EH (cell line): ENCODE measurements at places on chromosomes 16 and 17.
A peak's percentile ranks its signal among the peaks of the same experiment; 100 is the strongest.

GRCh38 chr17:8465356-8465755 is 29.7 kb downstream of the NDEL1 start:
- no peak for DNase-seq

DNA sequence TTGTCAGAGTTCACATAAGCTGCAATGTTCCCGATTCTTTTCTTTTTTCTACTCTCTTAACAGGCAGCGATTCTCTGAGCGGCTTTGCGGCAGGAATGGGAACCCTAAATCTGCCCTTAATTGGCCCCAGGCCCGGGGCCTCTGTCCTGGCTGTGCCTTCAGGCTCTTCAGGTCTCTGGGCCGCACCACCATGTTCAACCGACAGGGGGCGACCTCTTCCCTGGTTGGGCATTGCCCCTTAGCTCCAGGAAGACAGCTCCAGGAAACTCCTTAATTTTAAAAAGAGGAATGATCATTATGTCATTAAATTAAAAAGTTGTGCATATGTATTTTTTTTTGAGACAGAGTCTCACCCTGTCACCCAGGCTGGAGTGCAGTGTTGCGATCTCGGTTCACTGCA is 20.3 kb downstream of the CACNG5 start:
- peak; percentile 3 for DNase-seq

- peak; percentile 68 for DNase-seq
Observed at GRCh38 chr16:85172455-85173145, 60.3 kb upstream of the CIBAR2 start.

DNA sequence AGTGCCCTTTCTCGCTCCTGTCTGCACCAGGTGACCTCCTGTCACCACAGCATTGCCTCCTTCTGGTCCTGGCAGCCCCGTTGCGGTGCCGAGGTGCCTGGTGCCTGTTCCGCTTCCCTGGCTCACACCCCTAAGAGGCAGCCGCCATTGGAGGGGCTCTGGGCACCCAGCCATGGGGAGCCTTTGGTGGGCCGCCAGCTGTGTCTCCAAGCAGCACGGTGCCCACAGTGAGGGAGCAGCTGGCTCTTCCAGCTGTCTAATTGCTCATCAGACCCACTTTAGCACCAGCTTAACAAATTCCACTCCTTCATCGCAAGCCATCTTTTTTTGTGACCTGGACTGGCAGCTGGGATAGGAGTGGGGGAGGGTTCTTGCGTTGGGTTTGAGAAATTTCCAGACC is 276.1 kb downstream of the SNX29 start:
- no peak for DNase-seq

DNA sequence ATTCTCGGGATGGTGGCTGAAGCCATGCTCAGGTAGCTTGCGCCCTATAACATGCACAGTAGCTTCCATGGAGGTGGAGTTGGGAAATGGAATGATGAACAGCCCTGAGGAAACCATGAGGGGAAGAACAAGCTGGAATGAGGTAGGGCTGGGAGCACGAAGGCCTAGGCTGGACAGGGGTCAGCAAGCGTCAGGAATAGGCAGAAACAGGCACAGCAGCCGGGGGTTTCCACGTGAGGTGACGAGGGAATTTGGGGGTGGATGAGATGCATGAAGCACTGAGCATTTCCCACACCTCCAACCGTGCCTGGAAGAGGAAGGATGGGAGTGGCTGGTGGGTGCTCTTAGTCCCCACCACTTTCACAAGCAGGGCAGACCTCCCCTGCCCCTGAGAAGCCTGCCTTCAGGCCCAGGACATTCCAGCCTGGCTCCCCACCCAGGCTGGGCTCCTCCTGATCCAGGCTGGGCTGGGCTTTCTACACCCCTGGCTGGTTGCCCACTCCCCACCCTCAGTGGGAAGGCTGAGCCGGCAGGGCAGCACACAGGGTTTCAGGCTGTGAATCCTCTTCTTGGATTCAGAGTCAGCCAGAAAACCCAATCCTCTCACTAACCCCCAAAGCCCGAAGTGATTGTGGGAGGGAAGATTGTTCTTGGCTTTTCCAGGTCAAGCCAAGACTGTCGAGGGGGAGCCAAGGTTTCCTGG is 21.9 kb downstream of the PLEKHG4 start:
- no peak for DNase-seq

DNA sequence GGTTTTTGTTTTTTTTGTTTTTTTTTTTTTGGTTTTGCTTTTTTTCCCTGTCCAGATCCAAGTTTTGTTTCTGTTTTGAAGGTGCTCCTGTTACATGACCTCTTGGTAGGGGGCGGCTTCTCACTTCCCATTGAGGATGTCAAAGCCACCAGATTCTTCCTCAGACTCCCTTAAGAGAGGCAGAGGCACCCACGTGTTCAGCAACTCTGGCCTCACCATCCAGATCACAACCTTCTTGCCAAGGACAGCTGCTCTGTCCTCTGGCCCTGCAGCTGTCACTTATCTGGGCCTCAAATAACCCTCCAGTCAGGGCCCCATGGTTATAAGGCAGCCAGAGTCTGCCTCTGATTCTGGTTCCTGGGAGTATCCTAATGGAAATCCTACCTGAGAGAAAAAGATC is 208.5 kb downstream of the STX8 start:
- no peak for DNase-seq

GRCh38 chr16:11050944-11051343 is 106.6 kb downstream of the CLEC16A start:
- no peak for DNase-seq

DNA sequence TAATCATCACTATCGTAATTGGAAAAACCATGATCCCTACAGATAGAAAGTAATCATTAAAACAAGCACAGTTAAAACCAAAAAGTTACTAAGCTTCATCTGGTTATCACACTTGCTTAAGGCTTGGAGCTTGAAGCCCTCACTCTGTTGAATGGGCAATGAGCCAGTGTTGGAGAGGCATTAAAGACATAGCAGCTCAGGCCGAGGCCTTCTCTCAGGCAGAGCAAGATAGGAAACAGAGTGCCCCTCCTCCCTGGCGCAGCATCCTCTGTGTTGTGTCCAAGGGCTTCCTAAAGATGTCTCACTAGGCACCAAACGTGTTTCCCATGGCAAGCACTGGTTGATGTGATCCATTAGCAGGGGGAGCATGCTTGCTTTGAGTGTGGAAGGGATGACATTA is 34.9 kb upstream of the LGALS9 start:
- DNase-seq = no peak

- no peak for DNase-seq
Observed at GRCh38 chr16:90002759-90003158, 16.5 kb downstream of the DBNDD1 start.

DNA sequence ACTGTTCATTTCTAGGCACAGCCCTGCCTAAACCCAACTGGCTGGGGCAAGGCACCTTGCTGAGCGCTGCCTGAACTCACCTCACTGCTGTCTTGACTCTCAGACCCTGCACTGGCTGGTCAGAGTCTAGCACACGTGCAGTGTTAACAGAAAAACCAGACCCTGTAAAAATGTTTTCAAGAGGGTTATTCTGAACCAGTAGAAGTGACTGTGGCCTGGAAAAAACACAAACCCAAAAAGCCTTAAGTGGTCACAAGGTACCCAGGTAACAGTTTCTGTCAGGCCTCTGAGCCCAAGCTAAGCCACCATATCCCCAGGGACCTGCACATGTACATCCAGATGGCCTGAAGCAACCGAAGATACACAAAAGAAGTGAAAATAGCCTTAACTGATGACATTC is 6.1 kb upstream of the EIF4A3 start:
- no peak for DNase-seq

- no peak for DNase-seq
Observed at GRCh38 chr16:74865922-74866598, 91.4 kb upstream of the FA2H start.

- no peak for DNase-seq
Observed at GRCh38 chr17:15882777-15883176, 62.2 kb upstream of the ADORA2B start.

GRCh38 chr16:21565507-21565860 is 33.9 kb upstream of the METTL9 start:
- no peak for DNase-seq

- DNase-seq = no peak
Observed at GRCh38 chr17:43779145-43780125, 658 bp upstream of the DUSP3 start.

- no peak for DNase-seq
Observed at GRCh38 chr17:74825952-74826719, 33.5 kb downstream of the GRIN2C start.

DNA sequence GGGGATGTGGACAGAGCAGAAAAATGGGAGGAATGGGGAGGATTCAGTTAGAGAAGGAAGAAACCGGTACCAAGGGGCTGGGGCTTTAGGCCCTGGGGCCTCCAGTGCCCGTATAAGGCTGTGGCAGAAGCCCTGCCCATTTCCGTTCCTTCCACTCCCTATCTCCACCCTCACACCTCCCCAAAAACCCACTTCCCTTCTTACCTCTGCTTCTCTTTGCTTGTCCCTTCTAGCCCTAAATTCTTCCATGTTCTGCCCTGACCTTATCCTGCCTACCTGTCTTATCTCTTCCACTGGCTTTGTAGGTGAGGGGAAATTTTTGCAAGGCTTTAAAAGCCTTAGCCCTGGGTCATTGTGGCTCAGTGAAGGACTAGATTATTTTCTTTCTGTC is 4.1 kb downstream of the RNF167 start:
- no peak for DNase-seq

- peak; percentile 67 for DNase-seq
Observed at GRCh38 chr17:2251098-2251497, 52.5 kb downstream of the SMG6 start.

DNA sequence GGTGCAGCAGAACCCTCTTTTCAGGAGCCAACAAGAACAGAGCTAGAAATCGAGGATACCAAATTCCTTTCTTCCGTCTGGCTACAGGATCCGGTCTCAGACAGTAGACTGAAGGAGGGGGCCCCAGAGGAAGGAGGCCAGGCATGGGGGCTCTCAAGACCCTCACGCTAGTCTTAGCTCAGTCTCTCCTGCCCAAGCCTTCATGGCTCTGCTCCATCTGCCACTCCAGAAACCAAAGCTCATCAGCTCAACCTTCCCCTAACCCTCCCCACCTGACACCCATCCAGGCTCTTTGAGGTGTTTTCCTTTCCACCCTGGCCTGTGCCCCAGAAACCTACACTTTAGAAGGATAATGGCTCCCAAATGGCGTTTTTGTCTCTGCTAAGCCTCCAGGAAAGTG is 6.2 kb upstream of the TMEM92 start:
- no peak for DNase-seq

DNA sequence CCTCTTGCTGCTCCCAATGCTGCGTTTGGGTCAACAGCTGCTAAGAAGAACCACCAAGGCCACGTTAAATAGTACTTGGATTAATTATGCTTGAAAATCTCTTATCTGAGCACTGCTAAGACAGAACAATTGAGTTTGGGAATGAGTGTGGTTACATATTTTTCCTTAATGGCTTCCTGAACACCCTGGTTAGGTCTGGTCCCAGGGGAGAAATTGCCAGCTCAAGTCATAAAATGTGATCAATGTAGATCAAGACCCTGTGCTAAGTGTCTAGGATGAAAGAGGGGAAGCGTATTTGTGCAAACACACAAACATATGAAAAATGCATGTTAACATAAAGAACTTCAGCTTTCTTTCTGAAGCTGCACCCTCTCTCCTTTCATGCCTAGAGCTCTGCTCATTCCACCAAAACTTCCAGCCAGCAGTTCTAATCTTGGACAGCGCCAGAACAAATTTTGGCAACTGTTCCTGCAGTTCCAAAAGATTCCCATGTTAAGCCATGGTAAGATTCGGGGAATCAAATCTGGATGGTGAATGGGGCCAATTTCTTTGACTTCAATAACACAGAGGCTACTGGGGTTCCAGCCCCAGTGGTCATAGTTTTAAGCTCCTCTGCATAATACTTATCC is 72.0 kb downstream of the ZFHX3 start:
- DNase-seq = no peak

DNA sequence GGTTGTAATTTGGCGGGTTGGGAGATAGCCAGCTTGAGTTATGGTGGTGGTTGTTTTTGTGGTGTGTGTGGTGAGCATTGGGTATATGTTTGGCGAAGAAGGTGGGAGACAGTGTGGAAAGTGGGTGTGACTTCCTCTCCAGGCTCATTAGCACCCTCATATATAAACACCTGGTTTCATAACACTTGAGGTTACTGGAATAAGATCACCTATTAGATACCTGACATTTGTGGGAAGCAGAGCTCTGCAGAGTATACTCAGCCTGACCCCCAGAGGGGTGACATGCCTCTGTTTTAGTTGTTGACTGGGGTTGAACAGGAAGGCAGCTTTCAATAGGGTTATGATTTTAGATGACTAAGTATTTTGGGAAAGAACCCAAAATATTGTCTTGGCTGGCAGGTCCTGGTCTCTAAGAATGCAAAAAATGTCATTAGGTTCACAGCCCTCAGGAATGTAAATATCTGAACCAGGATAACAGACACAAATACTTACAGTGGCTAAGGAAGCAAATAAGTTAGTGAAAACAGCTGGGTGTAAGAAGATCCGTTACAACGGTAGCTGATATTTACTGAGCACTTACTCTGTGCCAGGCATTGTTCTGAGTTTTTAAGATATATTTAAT is 18.3 kb upstream of the EFCAB13 start:
- DNase-seq = peak; percentile 96

GRCh38 chr16:89434490-89434889 is 55.9 kb downstream of the ANKRD11 start:
- no peak for DNase-seq

DNA sequence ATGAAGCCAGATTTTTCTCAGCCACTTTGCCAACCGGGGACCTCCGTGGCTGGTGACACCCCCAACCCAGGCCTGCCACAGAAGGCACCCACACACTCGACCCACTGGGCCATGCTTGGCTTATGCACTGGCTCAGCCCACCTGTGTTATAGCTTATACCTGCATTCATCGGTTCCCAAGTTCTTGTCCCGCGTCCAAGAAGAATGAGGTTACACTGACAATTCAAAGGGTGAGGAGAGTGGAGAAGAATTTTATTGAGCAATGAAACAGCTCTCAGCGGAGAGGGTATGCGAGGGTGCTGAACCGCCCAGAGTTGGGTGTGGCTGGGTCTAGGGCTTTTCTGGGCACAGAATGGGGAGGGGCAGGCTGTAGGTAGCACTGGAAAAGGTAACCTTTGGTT is 22.2 kb upstream of the CDH15 start:
- no peak for DNase-seq

- DNase-seq = no peak
Observed at GRCh38 chr16:79062821-79063220, 537.7 kb downstream of the MAF start.

DNA sequence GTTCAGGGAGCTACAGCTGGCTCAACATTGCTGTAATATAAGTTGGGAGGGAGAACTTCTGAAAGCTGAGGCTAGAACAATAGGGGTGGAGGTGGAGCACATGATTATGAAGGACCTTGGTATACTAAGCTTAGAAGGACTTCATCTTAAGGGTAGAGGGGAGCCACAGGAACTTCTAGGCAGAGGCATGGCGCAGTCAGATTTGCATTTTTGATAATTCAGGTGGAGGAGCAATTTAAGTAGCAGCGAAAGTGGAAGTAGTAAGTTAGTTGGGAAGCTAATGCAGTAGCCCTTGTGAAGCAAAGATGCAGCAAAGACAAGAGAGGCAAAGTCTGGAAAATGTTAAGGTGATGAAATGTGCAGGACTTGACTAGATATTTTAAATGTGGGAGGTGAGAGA is 144.1 kb downstream of the SPECC1 start:
- no peak for DNase-seq

- DNase-seq = no peak
Observed at GRCh38 chr17:57694051-57694450, 51.0 kb downstream of the CCDC182 start.

- no peak for DNase-seq
Observed at GRCh38 chr17:340074-340473, 12.5 kb downstream of the RPH3AL start.

GRCh38 chr16:86928523-86929011 is 350.2 kb downstream of the FOXL1 start:
- no peak for DNase-seq

GRCh38 chr16:856811-857210 is 56.3 kb upstream of the GNG13 start:
- DNase-seq = no peak
